A549 treated with Mapracorat at 1 μM for 4 hours (cell line): ENCODE measurements at places on chromosomes 7 and 10. TPM values are rescaled to one million over a fixed set of nuclear protein-coding genes. Genes with fewer than 3 reads are reported as not detected.

Gene OR6V1
- total RNA-seq = not detected in 5 replicates

Gene CDH23
- 1.9 to 2.7 TPM (median 2.5 TPM) in 5 replicates for total RNA-seq

Gene TACC2
- total RNA-seq = 74.2 to 86.6 TPM (median 79.2 TPM) in 5 replicates

Gene HMX2
- 0.08 to 0.23 TPM (median 0.14 TPM) in 4 of 5 replicates, not detected in the other for total RNA-seq

Gene GSDME
- 34.9 to 51.2 TPM (median 42.2 TPM) in 5 replicates for total RNA-seq

Gene SUN3
- 0.19 TPM in 1 of 5 replicates, not detected in the others for total RNA-seq

Gene CLRN3
- total RNA-seq = not detected in 5 replicates

Gene CREB5
- total RNA-seq = 3.4 to 4.7 TPM (median 3.6 TPM) in 5 replicates

Gene CHAT
- not detected in 5 replicates for total RNA-seq

Gene OR2A42
- not detected in 5 replicates for total RNA-seq

Gene MRLN
- total RNA-seq = not detected in 5 replicates

Gene SCART1
- total RNA-seq = 0.07 to 0.24 TPM (median 0.16 TPM) in 5 replicates

Gene SFRP4
- total RNA-seq = 3.2 to 5.3 TPM (median 3.7 TPM) in 5 replicates

Gene TMEM229A
- not detected in 5 replicates for total RNA-seq

Gene SPDYE2B
- total RNA-seq = not detected in 5 replicates

Gene PCLO
- total RNA-seq = 0.56 to 1.3 TPM (median 1.1 TPM) in 5 replicates

Gene AOC1
- total RNA-seq = 0.05 to 0.32 TPM (median 0.13 TPM) in 3 of 5 replicates, not detected in the others

Gene FAM25C
- total RNA-seq = 1.2 to 1.7 TPM in 2 of 5 replicates, not detected in the others

Gene PNLIP
- total RNA-seq = 0.11 to 0.12 TPM in 2 of 5 replicates, not detected in the others

Gene SLC26A5
- total RNA-seq = not detected in 5 replicates

Gene LRRTM3
- total RNA-seq = not detected in 5 replicates

Gene RAB18
- 72.8 to 91.9 TPM (median 89.3 TPM) in 5 replicates for total RNA-seq

Gene ITIH5
- 0.03 to 0.12 TPM (median 0.10 TPM) in 5 replicates for total RNA-seq

Gene KIAA1549
- total RNA-seq = 4.7 to 6.7 TPM (median 5.8 TPM) in 5 replicates
